ENCODE measurements at places on chromosomes 1 and 21.

DNA sequence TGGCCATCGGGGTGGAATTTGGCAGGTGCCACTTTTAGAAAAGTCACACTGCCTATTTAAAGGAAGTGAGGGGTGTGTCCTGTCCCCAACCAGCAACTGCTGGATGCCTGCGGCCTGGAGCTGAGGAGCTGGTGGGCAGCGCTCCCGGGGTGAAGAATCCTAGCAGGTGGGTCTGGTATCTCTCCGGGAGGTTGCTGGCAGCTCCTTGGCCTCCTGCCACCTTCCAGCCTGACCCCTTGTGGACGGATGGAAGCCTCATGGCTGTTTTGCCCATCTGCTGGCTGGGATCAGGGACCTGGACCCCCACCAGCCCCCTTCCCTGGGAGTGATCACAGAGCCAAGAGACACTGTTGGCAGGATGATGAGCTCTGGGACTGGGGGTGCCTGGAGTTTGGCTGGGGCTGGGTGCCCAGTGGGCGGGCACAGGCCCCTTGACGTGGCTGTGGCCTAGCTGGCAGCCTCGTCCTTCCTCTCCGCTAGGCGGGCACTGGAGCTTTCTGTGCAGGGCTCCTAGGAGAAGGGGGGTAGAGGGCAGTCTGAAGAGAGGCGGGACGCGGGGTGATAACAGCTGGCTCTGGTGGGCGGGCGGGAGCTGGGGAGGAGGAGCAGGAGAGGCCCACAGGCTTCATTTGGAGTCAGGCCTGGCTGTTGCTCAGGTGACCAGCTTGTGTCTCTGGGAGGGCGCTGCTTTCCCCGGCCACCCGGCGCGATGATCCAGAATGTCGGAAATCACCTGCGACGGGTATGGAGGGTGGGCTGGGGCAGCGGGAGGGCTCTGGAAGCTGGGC is at the start of gene ACOT11:
TSS of gene ACOT11 (plus strand) at position 628 of the 788 bp plus-strand sequence. CDS start at position 710, 82 bp downstream.
- DNase-seq = no peak

GRCh38 chr1:179785031-179785431 is 41.9 kb downstream of the FAM163A start:
- no peak for DNase-seq

GRCh38 chr1:222171005-222171404 is 376.9 kb downstream of the HHIPL2 start:
- DNase-seq = no peak

DNA sequence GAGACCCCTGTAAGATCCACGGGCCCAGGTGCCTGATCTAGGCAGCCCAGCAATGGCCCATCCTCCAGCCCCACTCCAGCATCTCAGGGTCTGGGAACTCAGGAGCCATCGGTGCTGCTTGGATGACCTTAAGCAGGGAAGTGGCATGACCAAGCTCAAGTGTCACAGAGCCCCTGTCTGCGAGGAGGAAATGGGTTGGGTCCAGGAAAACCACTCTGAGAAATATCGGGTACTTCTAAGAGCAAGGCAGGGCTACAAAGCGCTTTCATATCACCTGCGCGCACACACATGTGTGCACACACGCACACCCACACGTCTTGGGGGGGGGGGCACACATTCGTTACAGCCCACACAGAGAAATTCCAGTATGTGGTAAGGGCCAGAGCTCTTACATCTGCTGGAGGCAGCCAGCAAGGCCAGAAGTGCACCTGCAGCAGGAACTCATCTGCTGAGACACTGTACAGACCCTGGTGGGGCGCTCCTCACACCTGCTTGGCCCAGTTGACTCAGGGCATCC is 32.6 kb upstream of the SPOCD1 start:
- DNase-seq = peak; percentile 51

DNA sequence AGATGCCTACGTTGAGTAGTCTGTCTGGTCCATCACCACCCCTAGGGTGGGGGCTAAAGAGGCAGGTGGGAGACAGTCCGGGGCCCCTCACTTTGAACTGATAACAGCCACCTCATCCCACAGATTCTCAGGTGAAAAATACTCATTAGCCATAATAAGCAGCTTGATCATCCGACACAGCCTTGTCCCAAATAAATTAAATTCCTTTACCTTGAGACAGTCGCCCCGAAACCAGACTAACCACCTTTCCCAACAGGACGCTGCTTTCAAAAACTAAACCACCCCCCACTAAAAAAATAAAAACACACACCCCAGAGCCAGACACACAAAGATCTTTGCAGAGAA is 103.3 kb downstream of the CASZ1 start:
- no peak for DNase-seq

DNA sequence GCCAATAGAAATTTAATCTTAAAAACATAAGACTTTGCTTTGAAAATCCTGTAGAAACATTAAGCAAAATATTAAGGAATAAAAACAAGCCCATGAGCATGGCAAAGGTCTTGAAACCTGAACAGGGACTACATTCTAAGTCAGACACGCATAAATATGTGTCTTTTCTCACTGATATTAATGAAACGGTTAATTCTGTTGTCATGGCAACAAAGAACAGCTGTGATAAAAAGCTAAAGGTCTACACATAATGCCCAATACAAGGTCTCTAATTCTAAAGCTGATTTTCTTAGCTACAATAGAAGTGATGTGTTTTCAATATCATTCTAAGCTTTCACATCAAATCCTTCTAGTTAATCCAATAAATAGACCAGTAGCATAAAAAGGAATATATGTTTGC is 331.7 kb downstream of the PTBP2 start:
- no peak for DNase-seq

DNA sequence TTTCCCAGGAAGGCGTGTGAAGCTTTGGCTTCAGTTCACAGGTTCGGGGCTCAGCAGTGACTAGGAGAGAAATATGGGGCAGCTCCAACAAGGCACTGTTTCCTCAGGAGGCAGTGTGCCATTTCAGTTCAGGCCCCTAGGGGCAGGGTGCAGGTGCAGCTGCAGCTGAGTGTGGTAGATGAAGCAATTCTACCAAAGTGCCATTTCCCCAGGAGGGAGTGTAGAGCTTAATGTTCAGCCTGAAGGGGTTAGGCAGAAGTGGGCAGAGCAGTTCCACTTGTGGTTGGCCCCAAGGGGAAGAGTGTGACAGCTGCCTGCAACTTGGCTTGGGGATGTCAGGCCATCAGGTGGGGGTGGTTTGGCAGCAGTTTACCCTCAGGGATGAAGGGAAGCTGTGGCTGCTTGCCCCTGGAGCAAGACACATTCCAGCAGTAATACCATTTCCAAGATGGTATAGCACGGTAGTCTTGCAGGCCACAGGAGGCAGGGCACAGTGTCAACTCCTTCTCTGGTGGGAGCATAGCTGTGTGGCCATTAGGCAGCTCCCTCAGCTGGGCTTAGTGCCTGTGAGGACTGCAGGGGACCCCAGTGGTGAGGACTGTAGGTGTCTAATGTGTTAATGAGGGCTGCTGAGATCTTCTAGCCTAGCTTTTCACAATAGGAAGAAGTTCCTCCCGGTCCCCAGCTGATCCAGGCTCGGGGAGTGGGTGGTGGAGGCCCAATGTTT is 34.7 kb downstream of the RGSL1 start:
- DNase-seq = no peak

- DNase-seq = no peak
Measured at GRCh38 chr1:155247667-155248553, 7.4 kb downstream of the ENTREP3 start.

DNA sequence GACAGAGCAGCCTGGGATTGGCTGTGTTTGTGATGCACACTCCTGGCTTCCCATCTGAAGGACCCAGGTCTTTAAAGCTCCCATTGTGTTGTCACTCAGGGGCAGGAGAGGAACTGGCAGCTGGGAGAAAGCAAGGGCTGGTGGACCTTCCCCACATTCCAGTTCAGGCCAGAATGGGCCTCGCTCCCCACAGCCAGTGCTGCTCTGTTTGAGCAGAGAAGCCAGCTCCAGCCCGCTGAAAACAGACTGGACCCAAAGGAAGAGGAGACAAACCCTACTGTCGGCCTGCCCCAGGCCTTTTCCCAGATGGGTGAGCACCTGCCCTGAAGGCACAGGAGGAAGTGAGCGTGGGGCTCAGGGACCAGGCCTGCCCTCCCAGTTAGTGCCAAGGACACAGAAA is 499.4 kb downstream of the NPHP4 start:
- DNase-seq = no peak

GRCh38 chr1:67847466-67847865 is 14.2 kb upstream of the GNG12 start:
- no peak for DNase-seq

DNA sequence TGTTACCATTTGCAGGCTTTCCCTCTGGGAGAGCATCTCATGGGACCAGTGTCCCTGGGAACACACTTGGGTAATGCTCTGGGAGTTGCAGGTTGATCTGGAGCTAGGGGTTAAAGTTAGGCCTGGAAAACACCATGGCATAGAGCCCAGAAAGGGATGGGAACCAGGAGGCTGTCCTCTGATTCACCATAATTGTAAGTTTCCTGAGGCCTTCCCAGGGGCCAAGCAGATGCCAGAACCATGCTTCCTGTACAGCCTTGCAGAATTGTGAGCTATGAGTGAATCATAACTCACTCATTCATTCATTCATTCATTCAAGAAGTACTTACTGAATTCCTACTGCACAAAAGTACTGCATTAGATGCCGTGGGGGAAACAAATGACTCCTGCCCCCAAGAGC is 50.0 kb downstream of the LACTBL1 start:
- no peak for DNase-seq

GRCh38 chr1:52204696-52205095 is 62.8 kb downstream of the ZFYVE9 start:
- no peak for DNase-seq

DNA sequence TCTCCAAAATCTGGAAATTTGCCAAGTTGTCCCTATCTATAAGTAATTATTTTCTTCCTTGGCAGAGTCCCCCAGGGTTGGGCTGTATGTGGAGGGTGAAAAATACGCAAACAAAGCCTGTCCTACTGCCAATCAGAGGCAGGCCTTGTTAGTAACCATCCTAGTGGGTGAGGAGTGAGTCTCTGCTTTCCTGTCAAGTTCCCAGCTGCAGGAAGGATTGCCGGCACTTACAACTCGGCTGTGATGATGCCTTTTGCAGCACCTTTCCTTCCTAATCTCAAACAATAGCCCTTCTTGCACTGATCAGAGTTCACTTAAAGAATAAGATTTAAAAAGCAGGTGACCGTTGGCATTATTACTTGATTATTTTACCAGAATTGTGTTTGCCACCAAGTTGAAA is 31.3 kb upstream of the FGGY start:
- no peak for DNase-seq

Data from activated T-cell treated with anti-CD3 and anti-CD28 coated beads for 4 hours (primary cell).